ENCODE measurements at places on chromosomes 7 and 10. TPM values are rescaled to one million over a fixed set of nuclear protein-coding genes. Genes with fewer than 3 reads are reported as not detected.

Gene ITGA8
- total RNA-seq = 1.2 TPM

Gene INA
- total RNA-seq = 0.13 TPM

Gene COL17A1
- 0.90 TPM for total RNA-seq

Gene PPP3CB
- 11.4 TPM for total RNA-seq

Gene TMEM213
- not detected for total RNA-seq

Gene SERPINE1
- total RNA-seq = 88.2 TPM

Gene WDR86
- total RNA-seq = not detected

Gene SPDYE5
- total RNA-seq = not detected

Gene GBX1
- total RNA-seq = not detected

Gene ADARB2
- total RNA-seq = not detected

Measured in dermis microvascular lymphatic vessel endothelial cell (primary cell).